ENCODE measurements at places on chromosomes 7 and 10.

GRCh38 chr7:68295386-68295785 is 1298.8 kb downstream of the TYW1 start:
- no peak for DNase-seq

GRCh38 chr7:95788258-95788657 is 15.9 kb downstream of the DYNC1I1 start:
- DNase-seq = no peak

DNA sequence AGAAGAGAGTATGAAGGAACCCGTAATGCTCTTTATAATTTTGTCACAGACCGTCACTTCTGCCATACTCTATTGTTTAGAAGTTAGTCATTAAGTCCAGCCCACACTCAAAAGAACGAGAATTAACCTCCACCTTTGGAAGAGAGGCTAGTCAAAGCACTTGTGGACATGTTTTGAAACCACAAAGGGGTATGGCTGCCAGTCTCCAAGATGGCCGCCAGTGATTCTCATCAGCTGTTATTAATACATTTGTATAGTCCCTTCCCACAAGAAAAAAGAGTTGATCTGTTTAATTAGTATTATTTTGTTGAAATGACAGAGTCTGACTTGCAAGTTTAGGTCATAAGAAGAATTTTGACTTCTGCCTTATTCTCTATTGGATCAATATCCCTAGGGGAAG is 23.2 kb upstream of the VOPP1 start:
- no peak for DNase-seq

DNA sequence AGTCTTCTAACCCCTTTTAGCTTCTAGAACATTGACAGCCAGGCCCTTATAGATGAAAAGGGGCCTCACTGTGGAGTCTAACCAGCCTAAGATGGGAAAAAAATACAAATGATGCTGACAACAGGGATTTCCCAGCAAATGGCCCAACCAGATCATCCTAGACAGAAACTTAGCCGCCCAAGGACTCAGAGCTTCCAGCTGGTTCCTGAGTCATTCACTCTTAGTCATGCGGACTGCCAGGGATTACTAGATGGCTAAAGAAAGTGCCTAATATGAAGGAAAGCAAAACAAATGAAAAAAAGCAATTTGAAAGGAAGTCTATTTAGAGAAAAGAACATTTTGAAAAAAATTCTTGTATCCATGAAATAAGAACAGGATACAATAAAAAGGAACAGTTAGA is 23.7 kb downstream of the TSPAN14 start:
- DNase-seq = no peak

DNA sequence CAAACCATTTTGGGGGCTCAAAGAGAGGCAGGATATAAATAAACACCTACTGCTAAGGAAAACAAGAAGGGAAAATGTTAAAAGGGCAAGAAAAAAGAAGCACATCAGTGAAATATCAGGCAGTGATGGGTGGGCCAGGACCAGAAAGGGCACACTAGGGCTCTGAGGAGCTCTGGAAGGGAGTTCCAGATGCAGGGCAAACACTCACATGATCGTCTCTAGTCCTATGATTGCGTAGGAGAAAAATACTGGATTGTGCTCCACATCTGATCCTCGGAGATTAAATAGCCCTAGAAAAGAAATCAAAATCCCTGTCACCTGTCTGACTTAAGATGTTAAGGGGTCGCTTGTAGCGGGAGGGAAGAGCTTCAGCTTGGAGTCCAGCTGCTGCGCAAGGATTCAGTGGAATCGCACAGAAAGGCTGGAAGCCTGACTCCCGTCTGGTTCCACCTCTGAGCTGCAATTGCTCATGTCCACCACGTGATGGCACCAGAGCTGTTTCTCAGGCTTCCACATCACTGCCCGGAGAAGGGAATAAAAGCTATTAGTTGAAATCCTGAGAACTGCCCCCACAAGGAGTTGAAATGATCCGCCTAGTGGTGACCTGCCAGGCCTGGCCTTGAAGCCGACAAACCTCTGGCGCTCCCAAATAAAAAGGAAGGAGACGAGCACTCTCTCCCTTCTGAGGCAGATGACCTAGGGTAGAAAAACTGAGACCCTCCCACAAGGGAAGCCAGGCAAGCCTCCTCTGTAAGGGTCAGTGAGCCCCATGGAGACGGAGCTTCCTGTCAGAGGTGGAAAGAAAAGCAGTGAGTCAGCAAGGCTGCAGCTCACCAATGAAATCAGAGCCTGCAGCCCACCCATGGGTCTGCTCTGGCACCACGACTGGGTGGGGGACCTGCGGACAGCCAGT is 39.2 kb downstream of the XPNPEP1 start:
- peak; percentile 63 for DNase-seq

GRCh38 chr7:805261-805660 is 27.0 kb upstream of the SUN1 start:
- DNase-seq = no peak

- no peak for DNase-seq
Measured at GRCh38 chr10:91909117-91909677, at the start of gene FGFBP3. Gene FGFBP3 (minus strand): TSS chr10:91909486. CDS start chr10:91908969, 517 bp downstream.

DNA sequence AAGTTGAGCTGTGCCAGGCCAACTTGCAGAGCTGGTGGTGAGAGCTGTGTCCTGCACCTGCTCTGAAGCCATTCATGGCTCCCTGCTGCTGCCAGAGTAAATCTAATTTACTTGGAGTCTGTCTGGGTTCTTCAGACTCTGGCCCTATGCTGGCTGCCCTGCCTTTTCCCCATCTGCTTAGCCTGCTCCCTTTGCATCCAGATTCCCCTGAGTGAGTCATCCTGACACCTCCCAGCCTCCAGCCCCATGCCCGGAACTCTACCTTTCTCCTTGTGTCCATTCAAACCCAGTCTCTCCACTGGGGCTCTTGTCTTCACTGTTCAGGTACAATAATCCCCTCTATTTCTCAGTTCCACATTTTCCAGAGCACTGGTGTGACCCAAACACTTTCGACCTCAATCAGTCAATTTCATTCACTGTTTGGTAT is 434.4 kb upstream of the ZMIZ1 start:
- no peak for DNase-seq

DNA sequence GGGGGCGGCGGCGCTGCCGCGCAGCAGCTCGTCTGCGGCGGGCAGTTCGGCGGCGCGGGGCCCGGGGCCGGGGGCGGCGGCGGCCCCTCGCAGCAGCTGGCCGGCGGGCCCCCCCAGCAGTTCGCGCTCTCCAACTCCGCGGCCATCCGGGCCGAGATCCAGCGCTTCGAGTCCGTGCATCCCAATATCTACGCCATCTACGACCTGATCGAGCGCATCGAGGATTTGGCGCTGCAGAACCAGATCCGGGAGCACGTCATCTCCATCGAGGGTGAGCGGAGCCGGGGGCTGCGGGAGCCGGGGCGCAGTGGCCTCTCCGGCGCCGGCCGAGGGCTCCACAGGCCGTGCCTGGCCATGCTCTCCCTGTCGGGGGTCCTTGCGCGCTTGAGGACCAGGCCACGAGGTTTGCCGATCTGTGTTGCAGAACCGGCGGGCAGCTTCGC is 548 bp downstream of the AGAP3 start:
- DNase-seq = no peak

DNA sequence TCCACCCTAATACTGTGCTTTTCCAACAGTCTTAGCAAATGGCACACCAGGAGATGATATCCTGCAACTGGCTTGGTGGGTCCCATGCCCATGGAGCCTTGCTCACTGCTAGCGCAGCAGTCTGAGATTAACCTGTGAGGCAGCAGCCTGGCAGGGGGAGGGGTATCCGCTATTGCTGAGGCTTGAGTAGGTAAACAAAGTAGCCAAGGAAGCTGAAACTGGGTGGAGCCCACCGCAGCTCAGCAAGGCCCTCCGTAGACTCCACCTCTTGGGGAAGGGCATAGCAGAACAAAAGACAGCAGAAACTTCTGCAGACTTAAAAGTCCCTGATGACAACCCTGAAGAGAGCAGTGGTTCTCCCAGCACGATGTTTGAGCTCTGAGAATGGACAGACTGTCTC is 399.0 kb downstream of the CCSER2 start:
- no peak for DNase-seq

GRCh38 chr10:18455086-18455884 is 196.1 kb downstream of the NSUN6 start:
- DNase-seq = no peak

DNA sequence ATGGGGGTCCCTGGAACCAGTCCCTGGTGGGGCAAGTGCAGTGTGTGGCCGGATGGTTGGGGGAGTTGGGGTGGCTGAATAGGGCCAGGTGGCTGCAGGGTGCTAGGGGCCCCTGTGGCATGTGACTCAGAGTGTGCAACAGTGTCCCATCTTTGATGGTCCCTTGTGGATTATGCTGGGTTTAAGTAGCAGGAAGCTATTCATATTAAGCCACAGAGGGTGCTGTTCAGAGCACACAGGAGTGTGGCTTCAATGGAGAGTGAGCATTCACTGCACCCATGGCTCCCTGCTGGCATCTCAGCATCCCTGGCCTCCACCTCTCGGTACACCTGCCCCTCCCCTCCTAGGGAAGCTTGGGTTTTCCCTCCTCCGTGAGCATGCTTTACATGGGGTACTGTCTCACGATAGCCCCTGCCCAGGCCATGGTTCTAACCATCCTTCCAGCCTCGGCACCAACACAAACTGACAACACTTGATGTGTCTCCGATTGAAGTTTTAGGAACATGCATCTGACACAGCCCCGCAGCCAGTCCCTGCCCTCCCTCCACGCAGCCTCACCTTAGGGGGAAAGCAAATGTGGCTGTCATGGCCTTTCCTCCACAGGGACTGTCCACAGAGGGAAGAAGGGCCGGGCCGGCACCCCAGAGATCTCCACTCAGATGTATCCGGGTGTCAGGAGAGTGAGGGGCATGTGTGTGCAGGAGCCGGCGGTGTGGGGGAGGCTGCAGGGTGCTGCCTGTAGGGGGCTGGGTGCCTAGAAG is 30.4 kb upstream of the PPIF start:
- no peak for DNase-seq

GRCh38 chr10:91111060-91111459 is 109.4 kb upstream of the PCGF5 start:
- no peak for DNase-seq

DNA sequence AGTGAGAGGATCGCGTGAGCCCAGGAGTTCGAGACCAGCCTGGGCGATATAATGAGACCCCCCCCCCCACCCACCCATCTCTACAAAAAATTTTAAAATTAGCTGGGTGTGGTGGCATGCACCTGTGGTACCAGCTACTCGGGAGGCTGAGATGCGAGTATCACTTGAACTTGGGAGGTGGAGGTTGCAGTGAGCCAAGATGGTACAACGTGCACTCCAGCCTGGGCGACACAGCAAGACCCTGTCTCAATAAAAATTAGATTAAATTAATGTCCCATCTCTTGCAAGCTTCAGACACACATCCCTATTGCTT is 391 bp upstream of the PROSER2 start:
- no peak for DNase-seq

DNA sequence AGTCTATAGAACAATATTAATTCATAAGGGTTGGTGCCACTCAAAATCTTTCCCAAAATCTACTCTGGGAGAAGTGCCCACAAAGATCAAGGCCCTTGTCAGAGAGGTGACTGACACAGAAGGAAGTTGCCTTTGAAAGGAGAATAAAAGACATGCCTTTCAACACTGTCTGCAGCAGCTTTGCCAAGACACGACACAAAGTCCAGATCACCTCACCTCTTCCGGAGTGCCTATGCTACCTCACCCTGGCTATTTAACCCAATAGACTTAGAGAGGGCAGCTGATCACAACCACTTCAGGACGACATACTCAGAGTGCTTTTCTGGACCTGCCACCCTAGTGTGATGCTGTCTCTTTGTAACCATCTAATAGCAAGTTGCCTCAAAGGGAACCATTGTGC is 49.0 kb upstream of the YAE1 start:
- DNase-seq = no peak

DNA sequence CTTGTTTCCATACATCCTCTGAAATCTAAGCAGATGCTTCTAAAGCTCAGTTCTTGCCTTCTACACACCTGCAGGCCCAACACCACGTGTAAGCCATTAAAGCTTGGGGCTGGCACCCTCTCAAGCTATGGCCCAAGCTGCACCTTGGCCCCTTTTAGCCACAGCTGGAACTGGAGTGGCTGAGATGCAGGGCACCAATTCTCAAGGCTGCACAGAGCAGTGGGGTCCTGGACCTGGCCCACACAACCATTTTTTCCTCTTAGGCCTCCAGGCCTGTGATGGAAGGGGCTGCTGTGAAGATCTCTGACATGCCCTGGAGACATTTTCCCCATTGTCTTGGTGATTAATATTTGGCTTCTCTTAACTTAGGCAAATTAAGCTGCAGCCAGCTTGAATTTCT is 38.8 kb upstream of the ZMYND11 start:
- DNase-seq = no peak

GRCh38 chr7:1674161-1675035 is 4.3 kb downstream of the ELFN1 start:
- DNase-seq = no peak

DNA sequence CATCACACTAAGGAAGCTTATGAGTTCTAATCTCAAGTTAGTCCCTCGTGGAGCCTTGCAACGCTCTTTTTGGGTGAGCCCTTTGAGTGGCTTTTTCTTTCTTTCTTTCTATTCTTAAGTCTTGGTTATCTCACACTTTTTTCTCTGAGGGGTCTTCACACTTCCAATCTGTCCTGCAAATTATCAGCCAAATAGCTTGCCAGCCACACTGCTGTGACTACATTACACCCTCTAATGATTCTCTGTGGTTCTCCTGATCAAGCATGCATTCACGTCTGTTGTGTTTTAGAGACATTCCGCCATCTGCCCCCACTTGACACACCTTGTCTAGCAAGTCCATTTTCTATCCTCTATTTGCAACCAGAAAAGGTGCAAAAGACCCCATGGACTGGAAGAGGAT is 340.2 kb downstream of the THSD7A start:
- DNase-seq = no peak

DNA sequence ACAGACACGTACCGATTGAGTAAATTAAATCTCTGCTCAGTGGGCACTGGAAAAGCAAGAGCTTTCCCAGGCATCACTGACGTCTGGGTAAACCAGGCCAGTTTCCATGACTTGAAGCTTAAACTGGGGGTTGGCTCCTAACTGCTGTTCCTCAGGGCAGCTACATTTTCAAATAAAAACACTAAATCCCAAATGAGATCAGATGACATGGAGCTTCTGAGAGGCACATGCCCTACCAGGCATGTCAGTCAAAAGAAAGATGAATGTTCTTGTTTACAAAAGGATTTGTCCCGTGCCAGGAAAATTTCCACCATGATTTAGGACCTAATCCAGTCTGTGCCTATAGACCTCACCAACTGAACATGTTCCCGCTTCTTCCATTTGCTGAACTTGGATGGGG is 220.2 kb downstream of the KCNMA1 start:
- no peak for DNase-seq

GRCh38 chr10:12822126-12822892 is 179.2 kb downstream of the CCDC3 start:
- DNase-seq = no peak

Data from CD8-positive, alpha-beta T cell (primary cell).